Brain microvascular endothelial cell (primary cell): ENCODE measurements at places on chromosomes 1 and 21.
A peak's percentile ranks its signal among the peaks of the same experiment; 100 is the strongest.

DNA sequence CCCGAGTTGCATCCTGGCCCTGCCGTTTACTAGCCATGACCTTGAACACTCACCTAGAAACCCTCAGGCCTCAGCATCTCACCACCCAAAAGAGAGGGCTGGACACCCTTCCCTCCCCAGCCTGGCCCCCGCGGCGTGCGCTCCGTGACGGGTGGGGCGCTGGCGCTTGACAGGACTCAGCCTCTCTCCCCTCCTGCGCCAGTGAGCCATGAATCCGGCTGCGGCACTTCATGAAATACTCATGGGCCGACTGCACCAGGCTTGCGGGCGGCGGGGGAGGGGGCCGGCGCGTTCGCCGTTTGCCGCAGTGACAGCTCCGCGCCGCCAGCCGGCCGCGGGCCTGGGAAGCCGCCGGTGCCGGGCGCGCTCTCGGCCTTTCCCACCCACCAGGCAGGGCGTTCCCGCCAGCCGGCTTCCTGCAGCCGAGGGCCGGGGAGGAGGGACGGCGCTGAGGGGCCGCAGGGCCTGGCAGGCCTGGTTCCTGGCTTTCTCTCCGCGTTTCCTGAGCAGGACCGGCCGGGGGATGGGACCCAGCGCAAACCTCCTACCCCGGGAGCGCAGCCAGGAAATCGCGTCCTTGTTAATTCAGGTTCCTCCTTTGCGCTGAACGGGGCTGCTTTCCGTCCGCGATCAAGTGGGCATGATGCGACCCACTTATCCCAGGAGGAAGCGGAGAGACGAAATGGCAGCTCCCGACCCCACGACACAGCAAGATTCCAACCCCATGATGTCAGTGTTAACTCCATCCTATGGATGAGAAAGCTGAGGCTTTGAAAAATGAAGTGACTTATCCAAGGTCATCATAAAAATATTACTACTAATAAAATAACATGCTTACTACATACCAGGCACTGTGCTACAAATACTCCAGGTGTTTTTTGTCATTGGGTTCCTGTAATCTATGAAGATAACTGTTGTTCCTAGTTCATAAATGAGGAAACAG, 9.1 kb upstream of the LUZP1 start:
- peak; percentile 78 for DNase-seq

DNA sequence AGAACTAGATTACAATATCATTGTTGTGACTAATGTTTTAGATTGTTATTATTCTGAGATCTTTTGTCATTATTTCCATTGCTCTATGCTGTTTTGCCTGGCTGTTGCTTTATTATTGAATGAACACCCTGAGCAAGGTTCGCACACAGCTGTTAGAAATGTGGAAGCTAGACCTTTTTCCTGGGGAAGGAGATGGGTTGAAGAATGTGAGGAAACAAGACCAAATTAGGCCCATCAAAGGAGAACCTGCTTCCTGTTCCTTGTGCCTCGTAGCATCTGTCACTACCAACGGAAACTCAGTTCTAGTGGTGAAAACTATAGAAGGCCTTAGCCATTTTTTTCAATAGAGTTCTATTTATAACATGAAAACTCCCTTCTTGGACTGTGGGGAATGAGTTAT, 68.7 kb downstream of the RGL1 start:
- no peak for DNase-seq

DNA sequence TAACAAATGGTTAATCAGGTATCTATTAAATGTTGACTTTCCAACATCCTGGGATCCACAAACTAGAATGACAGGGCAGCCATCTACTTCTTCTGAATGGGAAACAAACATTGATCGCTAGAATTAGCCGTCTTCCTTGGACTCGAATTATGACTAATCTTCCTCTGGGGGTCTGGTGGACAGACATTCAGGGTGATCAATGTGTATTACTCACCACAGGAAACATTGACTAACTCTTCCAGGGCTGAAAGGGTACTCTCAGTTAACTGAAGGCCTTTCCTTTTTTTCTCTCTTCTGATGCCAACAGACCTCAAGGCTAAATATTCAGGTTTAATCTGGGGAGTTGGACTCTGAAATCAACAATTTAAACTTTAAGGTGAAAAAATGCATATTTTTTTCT, 9.5 kb downstream of the NOL9 start:
- DNase-seq = peak; percentile 63

DNA sequence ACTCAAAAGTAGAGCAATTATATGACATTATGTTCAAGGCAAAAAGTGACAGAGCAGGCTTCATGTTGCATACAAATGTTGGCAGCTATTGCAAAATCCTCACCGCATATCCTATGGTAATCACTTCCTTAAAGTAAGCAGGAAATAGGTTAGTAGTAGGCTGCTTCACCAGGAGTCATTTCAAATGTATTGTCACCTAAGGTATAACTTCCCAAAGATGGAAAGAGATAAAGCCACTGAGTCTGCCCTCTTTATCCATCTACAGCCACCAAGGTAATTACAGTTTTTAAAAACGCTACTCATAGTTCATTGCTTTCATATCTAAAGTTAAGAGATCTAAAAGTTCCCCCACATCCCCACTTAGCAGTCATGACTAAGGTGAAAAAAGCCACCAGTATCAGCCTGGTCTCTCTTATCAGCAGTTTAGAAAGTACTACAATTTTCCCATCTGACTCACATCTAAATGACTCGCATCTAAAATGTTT, 31.6 kb upstream of the UBE2U start:
- peak; percentile 64 for DNase-seq

DNA sequence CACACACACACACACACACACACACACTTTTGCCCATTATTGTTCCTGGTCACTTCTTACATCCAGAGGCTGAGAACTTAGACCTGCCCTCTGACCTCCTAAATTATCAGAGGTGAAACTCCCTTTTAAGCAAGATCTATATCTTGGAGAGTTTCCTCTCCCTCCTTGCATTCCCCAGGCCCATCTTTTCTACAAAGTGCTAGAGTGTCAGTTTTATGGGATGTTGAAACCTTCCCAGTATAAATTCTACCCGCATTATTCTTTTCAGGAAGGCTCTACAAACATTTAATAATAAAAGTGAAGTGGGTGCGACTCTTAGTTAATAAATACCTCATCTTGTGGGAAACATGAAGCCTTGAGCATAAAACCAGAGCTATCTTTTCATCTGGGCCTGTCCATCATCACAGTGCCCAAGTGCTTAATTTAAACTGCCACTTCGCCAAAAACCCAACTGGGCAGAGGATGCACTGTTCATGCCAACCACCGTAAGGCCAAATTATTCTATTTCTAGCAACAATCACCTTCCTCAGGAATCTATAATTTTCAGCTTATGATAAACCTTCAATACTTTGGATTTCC, 458.2 kb upstream of the RUNX1 start:
- no peak for DNase-seq

- DNase-seq = no peak
Observed at GRCh38 chr1:74637296-74637695, 36.3 kb downstream of the ERICH3 start.

- no peak for DNase-seq
Observed at GRCh38 chr1:95353194-95353593, 119.2 kb downstream of the RWDD3 start.

DNA sequence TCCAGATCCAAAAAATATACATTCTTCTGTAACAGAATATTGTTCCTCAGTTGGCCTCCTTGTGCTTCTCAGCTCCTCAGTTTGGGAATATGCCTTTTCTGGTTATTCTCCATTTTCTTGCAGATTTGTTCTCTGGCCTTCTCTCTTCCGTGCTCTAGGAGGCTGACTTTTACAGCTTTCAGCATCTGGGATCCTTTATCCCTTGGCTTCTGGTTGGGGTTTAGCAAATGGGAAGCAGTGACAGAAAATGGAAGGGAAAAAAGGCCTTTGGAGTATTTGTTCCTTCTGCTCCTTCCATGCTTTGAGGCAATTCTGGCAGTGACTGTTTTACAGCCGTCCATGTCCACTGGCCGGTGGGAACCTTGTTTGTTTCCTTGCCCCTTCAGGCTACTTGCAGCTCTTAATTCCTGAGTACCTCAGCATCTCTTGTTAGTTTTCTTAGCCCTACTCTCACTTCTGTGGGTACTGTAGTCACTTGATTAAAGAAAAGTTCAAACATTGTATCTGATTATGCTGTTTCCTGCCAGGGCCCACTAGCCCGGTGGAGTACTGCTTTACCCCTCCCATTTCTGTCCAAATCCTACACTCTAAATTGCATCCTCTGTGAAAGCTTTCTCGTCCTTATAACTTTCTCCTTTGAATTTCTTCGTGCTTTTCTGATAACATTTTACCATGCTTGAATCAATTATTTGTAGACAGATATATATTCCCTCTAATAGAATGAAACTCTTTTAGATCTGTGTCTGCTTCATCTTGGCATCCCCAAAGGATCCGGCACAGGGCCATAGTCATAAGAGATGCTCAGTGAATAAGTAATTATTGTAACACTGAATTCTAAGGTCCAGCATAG, 118.2 kb downstream of the OSBPL9 start:
- no peak for DNase-seq

- DNase-seq = no peak
Observed at GRCh38 chr1:110606657-110607535, 738 bp upstream of the KCNA2 start.

- peak; percentile 47 for DNase-seq
Observed at GRCh38 chr21:33644383-33645074, 2.2 kb downstream of the ITSN1 start.

DNA sequence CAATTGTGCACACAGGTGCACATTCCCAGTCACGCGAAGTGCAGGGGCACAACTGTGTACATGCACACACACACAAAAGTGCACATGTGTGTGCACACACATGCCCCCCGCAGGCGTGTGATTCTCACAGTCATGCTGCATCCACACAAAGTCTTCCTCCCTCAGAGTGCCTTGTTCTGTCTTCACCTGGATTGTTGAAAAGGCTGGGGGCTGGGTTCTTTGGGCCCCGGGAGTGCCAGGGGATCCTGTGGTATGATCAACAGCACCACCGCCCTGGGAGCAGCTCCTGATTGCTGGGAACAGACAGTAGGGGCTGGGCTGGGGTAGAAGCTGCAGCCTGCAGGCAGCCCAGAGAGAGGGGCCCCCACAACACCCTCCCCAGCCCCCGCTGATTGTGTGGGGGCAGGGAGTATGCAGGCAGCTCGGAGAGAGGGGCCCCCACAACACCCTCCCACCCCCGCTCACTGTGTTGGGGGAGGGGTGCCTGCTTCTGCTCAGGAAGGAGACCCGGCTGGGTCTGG, 3.4 kb downstream of the COL18A1 start:
- DNase-seq = no peak

GRCh38 chr1:203742436-203742835, 22.5 kb upstream of the LAX1 start:
- DNase-seq = peak; percentile 14

DNA sequence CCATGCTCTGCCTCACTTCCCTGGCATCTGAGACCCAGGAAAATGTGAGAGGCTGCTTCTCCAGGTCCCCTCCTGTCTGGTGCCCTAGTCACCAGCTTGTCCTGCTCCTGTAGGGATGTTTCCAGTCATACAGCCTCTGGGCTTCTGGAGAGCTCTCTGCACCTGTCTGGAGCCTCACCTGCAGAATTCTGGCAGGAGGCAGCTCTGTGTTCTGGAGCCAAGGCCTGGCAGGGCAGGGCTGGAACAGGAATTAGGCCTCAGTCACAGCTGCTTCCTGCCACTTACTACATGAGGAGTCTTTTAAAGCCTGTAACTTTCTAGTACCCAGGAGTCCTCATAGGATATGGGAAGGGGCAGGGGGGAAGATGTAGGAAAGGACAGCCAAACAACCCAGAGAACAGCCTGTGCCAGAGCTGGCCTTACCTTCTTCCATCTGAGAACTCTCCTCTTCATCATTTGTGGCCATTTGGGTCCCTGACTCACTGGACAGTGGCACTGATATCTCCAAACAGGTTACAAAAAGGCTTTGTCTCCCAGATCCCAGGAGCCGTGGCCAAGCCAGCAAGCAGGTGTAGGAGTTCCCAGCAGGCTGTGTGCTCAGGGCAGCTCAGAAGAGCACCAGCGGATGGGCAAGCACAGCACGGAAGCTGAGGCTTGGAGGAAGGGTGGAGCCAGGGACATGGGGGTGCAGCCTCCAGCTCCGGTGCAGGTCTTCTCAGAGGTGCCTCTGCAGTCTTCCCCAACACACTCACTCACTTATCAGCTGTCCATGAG, 31.4 kb upstream of the ARTN start:
- no peak for DNase-seq

- DNase-seq = no peak
Observed at GRCh38 chr1:117569856-117570255, 36.0 kb upstream of the TENT5C start.

GRCh38 chr1:9996624-9997582, at the start of gene RBP7:
RBP7 (plus strand) TSS chr1:9997228; CDS start chr1:9997259, 31 bp downstream.
- DNase-seq = no peak

DNA sequence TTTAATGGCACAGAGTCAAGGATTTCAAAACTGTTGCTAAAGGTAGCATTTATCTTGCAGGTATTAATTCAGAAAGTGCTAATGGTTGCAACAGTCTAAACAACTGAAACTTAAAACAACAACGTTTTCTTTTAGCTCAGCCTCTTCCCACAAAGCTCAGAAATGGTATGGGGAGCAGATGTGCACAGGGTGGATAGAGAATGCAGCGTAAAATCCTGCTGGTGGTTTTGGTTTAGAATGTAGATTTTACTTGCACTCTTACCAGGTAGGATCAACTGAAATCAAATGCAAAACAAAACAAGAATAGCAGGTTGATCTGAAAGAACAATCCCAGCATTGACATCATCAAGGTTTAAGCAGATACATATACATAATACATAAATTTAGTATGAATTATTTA, 3.8 kb upstream of the LRRC8C start:
- no peak for DNase-seq

DNA sequence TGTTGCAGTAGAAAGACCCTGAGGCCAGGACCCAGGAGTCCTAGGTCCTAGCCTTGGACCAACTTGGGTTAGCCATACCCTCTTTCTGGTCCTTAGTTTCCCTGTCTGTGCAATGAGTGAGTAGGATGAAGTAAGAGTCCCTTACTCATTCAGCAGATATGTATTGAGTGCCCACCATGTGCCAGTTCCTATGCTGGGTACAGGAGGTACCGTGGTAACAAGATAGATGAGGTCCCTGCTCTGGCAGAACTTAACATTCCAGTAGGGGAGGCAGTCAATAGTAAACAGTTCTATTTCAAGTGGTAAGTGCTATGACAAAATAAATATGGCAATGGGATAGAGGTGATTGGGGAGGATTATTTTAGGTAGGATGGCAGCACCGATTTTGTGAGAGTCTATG, 18.3 kb upstream of the PARS2 start:
- DNase-seq = no peak

DNA sequence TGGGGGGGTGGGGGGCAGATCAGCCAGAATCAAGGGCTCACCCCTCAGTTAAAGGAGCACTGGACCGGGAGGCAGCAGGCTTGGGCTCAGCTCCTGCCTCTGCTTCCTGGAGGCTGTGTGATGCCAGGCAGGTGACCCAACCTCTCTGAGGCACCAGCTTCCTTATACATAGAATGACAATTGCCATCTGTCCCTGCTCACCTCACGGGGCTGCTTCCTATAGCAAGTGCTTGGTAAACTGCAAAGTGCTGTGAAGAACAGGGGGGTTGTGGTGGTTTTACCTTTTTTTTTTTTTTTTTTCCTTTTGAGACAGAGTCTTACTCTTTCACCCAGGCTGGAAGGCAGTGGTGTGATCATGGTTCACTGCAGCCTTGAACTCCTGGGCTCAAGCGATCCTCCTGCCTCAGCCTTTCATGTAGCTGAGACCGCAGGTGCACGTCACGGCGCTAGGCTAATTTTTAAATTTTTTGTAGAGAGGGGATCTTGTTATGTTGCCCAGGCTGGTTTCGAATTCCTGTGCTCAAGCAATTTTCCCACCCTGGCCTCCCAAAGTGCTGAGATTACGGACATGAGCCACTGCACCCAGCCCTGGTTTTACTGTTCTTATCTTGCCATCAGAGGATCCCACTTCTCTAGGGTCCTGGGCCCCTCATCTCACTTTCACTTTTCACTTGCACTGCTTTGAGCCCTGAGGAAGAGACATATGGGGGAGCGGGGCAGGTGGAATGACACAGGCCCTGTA, 11.6 kb downstream of the KCNQ4 start:
- DNase-seq = no peak
